ENCODE measurements at places on chromosomes 1 and 21. TPM values are rescaled to one million over a fixed set of nuclear protein-coding genes. Genes with fewer than 3 reads are reported as not detected.

- DNase-seq: no peak
- H3K4me1 ChIP-seq: no peaks in the 10 kb centered on the region
- no peaks in the 10 kb centered on the region for H3K36me3 ChIP-seq
- H3K27ac ChIP-seq: no peak overlapping the region
- H3K27me3 ChIP-seq: no peaks in the 10 kb centered on the region
Measured at GRCh38 chr1:27217401-27217800, 17.0 kb upstream of the WDTC1 start.

- peaks cover 16% of the 10 kb centered on the region for H3K4me1 ChIP-seq
- no peak overlapping the region for H3K4me3 ChIP-seq
- H3K27me3 ChIP-seq: no peaks in the 10 kb centered on the region
- no peaks in the 10 kb centered on the region for H3K36me3 ChIP-seq
Measured at GRCh38 chr1:224719716-224720115, 103.6 kb downstream of the CNIH3 start.

DNA sequence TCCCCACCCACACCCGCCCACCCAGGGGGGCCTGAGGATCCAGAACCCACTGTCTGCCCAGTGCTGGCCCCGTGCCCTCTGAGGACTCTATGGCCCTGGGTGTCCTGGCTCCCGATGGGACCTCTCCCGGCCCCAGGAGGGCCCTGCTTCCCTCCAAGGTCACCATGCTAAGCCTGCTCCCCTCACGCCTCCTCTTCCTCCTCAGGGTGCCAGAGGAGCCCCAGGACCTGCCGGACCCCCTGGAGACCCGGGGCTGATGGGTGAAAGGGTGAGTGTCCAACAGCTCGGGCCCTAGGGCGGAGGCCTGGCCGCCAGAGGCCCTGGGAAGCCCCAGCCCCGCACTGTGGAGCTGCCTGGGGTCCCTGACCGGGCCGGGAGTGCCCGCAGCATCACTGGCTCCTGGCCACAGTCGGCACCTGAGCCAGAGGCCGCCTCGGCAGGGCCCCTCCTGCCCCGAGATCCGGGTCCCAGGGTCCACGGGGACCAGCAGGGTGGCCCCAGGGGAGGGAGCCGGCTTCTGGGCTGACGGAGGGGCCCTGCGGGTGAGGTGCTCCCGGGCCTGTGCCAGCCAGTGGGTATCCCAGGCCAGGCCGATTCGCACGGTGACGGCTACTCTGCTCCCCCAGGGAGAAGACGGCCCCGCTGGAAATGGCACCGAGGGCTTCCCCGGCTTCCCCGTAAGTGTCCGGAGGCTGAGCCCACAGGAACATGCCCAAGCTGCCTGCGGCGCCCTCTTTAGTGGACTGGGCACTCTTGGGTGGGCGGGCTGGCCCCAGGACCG lies 16.1 kb downstream of the COL6A1 start:
- H3K4me1 ChIP-seq: no peaks in the 10 kb centered on the region
- H3K27ac ChIP-seq: no peak overlapping the region
- H3K4me3 ChIP-seq: no peak overlapping the region

DNA sequence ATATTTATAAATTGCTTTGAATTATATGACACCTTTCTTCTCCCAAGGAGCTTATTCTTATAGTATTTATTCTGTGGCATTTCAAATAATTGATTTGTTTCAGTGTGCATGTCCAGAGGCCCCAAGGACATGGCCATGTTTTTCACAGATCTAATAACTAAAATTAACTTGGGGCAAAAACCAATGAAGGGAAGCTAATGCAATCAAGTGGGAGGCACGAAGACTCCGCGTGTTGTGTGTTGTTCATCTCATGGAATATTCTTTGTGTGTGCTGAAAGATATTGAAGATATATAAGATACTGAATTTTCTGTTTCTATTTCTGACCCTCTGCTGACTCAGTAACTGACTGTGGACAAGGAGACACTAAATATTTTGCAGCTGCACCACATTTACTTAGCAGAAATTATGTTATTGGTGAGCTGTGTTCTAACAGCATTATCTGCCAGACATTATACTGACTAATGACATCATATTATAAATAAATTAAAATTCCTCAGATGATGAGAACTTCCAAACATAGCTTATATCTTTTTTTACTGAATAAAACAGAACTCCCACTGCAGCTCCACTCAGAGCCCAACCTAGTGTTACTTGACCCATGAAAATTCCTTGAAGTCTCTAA lies 519.3 kb upstream of the CXADR start:
- H3K36me3 ChIP-seq: no peaks in the 10 kb centered on the region
- H3K4me3 ChIP-seq: no peak overlapping the region
- H3K4me1 ChIP-seq: no peaks in the 10 kb centered on the region
- DNase-seq: no peak

TNFRSF9 gene
- not detected for total RNA-seq
